EL (cell line): ENCODE measurements at places on chromosomes 3 and 15.

GRCh38 chr3:167714871-167715270 is 19.8 kb downstream of the PDCD10 start:
- no peak for DNase-seq

DNA sequence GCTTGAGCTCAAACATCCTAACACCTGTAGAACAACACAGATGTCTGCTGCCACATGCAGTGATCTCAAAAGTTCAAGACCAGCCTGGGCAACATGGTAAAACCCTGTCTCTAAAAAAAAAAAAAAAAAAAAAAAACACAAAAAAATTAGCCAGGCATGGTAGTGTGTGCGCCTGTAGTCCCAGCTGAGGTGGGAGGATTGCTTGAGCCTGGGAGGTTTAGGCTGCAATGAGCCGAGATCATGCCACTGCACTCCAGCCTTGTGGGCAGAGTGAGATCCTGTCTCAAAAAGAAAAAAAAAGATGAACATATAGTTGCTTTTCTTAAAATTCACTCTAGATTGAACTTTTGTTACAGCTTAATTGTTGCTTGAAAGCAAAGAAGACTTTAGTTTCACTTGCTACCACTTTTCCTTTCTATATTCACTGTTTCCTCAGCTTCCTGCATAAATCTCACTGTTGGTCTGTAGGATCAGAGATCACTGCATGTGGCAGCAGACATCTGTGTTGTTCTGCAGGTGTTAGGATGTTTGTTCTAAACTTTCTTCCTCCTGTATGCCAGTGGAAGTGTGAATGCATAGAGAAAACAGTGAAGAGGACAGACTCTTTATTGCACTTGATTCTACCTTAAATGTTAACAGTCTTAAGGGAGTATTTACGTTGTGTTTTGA is 12.6 kb downstream of the RAB11A start:
- DNase-seq: no peak

DNA sequence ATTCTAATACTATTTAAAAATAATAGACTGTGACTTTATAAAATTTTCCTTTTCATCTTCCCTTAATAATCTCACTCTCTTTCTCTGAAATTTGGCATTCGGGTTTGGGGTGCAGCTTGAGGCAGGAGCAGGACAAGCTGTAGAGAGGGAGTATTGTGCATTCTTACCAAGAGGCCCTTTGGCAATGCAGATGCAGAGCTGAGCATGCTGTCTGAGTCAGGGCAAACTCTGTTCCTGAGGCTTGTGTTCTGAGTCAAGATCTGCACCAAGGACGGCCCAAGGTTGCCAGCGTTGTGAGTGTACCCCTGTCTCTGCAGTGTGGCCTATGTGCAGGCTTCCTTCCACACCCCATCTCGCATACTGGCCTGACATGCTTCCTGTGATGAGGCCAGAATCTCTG is 343.8 kb upstream of the FRG2C start:
- DNase-seq: no peak

- peak; percentile 62 for DNase-seq
Observed at GRCh38 chr3:177633671-177634207, 436.5 kb upstream of the TBL1XR1 start.

DNA sequence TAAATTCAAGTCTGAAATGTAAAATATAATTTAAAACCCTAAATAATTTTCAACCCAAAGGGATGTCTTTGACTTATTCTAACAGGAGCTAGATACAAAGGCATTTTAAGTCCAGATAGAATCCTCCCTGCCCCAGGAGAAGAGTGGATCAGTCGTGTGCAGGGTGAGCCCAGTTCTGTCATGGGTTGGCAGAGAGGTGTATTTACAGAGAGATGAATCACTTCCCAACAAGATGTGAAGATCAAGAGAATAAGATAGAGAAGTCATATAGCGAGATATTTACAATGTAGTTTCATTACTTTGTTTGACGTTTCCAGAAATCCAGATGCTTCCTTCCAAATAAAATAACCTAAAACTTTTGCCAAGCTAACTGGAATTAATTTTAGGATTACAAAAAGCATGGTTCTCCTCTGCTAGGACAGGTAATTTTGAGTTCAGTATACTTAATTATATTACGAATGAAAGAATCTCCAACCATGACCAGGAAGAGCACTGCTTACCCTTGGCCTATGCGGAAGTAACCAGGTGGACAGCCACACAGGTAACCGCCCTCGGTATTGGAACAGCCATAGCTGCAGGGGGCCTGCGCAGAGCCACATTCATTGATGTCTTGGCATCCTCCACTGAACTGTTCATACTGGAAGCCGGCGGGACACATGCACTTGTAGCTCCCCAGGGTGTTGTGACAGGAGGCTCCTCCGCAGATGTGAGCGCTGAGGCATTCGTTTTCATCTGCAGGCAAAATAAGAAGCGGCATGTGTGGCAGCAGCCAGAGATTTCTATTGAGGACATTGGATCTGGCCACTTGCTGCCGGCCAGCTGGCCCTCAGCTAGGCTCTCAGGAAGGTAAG is 84.0 kb downstream of the DUT start:
- DNase-seq: peak; percentile 52

GRCh38 chr3:102059145-102059943 is 210.0 kb downstream of the NFKBIZ start:
- no peak for DNase-seq

DNA sequence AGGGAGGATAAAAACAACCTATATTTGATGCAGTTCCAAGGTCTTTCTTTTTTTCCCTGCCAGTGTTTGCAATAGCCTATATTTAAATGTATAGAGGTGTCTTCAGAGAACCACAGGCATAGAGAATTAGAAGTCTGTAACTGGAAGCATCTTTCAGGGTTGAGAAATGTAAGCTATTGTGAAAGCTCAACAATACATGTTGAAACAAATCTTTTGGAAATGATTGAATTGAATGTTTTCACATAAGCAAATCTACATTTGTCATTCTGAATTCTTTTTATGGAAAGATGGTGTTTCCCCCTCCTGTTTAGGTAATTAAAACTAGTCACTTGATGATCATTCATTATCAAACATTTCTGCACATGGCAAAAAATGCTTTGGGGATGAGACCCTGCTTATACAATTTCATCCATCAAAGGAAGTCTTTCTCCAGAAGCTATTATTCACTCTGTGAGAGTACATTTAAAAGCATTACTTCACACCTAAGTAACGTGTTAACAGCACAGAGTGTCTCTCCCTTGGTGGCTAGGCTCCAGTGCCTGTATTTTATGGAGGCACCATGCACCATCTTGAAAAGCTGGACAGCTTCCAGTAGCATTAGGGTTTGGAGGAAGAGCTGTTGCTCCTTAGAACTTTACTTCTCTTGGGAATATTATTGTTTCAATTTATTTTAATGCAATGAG is 406.2 kb downstream of the LSAMP start:
- no peak for DNase-seq

GRCh38 chr3:119628816-119629445 is 31.2 kb downstream of the PLA1A start:
- peak; percentile 61 for DNase-seq

DNA sequence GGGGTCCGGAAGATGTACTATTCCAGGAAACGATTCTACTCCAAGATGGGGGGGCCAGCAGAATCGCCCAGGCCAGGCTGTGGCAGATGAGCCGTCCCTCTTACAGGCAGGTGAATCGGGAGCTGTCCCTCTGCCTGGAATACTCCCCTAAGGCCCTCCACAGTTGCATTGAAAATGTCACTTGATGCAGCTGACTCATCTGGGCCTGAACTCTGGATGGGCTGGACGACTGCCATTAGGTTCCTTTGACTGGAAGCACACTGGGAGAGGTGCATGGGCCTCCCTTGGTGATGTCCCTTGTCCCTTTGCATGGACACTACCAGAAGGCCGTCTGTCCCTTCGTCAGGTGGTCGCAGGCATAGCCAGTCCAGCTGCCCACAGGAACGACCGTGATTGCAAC is 69.6 kb upstream of the HRH1 start:
- no peak for DNase-seq

DNA sequence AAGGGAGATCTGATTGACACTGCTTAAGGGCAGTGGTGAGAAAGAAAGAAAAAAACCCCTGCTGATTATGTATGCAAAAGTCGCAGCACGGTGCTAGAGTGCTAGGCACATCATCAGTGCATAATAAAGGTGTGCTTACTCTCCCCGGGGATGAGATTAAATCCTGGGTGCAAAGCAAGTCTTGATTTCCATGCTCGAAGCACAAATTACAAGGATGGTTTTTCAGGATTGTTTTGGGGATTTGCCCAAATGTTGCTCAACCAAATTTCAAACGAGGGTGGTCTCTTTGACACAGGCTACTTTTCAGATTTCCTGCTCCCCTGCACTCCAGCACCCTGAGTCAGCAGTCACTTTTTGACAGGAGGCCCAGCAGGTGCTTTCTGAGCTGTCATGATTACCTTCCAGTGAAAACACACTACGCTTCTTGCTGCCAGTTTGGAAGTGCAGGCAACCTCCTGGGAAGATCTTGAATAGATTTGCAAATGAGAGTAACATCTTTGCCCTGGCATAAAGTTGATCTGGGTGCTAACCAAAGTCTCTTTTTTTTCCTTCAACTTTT is 167.5 kb upstream of the TRIM42 start:
- DNase-seq: no peak

DNA sequence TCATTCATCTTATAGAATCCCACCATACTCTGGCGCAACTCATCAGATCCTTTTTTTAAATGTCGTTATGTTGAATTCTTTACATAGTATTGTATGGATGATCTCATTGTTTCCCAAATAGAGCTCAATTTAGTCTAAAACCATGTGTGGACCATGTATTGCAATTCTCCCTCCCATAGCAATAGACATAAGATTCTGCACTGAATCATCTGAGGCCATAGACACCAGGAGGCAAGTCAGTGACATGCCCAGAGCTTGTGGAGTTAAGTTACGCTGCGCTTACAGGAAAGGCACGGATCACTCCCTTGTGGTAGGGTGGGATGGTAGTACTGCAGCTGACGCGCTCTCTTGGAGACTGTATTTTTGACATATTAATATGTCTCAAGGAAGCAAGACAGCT is 211.0 kb downstream of the GABRB3 start:
- no peak for DNase-seq

DNA sequence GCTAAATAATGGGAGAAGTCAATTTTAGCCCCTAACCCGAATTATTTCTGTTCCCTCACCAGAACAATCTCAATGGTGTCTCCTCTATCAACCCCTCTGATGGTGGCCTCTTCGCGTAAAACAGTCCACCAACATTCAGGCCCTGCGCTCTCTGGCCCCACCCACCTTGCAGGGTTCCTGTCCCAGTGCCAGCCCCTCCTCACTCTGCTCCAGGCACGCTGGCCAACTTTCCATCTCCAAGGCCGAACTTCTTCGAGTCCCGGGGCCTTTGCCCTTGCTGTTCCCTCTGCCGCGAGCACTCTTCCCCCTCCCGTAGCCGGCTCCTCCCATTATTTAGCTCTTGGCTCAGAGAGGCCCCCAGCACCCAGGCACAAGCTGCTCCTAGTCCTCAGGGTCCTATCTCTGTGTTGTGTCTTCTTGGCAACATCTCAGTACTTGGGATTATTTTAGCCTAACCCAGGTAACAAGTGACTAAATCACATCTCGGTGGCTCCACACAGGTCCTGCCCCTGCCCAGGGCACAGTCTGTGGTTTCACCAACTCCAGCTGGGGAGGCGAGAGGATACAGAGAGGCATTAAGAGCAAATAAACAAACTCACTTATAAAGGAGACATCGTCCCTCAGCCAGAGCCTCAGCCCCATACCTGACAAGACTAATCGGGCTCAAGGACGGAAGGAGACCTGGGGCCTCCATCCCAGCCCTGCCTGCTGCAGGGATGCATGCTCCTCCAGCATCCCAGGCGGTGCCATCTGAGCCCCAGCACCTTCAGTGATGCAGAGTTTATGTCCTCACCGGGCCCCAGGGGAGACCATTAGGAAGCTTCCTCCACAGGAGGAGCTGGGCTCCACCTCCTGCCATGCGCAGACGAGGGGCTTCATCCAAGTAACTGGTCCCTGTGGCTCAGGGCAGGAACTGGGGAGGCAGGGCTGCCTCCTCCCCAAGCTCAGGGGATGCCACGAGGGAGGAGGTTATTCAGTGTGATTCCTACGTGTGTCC is 19.7 kb upstream of the IQSEC1 start:
- no peak for DNase-seq

DNA sequence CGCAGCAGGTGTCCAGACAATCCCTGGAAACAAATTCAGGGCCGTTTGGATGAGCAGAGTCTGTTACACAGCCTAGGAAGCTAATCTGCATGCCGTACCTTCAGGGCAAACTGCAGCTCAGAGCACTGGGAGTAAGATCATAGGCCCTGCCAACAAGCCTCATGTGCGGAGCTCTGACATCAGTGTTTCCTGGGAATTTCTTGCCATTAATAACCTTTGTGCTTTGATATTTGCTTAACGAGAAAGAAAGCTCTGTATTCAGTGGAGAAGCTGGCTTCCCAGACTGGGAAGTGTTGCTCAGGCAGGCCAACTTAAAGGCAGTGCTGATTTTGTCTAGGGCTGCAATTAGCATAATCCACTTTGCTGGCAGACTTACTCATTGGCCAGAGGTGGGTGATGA is 116.1 kb upstream of the KLHL25 start:
- DNase-seq: no peak

GRCh38 chr3:99167071-99167470 is 265.6 kb upstream of the DCBLD2 start:
- DNase-seq: no peak

GRCh38 chr3:134802428-134803050 is 7.5 kb downstream of the EPHB1 start:
- DNase-seq: no peak

DNA sequence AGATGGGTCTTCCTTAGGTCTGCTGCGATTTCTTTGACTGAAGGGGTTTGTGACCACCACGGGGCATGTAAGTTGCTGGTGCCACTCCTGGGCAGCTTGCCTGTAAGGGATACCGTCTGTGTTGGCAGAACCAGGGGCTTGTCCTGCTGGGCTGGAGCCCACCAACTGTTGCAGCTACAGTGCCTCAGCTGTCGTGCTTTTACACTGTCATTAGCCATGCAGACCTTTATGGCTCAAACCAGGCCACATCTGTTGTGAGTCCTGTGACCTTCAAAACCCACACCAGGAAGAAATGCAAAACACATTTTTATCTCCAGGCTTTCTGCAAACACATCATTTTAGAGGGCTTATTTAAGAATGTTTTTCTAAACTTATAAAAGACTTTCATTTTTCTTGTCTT is 168.7 kb downstream of the PTPRG start:
- DNase-seq: no peak

DNA sequence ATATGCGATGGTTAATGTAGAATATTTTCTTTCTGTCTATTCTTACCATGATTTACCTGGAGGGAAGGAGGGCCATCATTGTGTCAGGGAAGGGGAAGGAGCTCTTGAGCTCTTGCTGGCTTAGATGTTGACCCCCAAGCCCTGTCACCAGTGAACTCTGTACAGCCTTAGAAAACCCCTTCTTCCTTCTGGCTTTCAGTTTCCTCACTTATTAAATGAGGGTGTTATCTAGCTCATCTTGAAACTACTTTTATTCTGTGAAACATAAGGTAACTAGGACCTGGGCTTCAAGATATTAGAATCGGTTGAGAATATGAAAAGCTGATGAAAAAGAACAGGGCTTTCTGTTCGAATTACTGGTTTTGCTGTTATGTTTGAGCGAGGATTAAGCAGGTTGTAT is 25.1 kb upstream of the UTS2B start:
- DNase-seq: no peak

GRCh38 chr3:185351396-185351795 is 11.5 kb upstream of the MAP3K13 start:
- DNase-seq: peak; percentile 50
